Effector memory CD4-positive, alpha-beta T cell (primary cell): ENCODE measurements at places on chromosomes 1 and 21.
A peak's percentile ranks its signal among the peaks of the same experiment; 100 is the strongest.

DNA sequence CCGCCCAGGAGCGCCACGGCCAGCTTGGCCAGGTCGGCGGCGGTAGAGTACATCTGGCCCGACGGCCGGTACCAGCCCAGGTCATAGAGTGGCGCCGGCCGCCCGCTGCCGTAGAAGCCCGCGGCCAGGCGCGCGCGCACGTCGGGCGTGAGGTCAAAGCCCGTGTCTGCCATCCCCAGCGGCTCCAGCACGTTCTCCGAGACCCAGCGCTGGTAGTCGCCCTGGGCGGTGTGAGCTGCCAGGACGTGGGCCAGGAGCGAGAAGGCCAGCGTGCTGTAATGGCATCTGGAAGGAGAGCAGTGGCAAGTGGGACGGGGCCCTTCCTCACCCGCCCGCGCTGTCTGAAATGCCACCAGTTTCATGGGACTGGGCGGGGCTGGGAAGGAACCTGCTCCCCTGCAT is 18.9 kb downstream of the LACTBL1 start:
- no peak for DNase-seq

- no peak for DNase-seq
These were observed 29.1 kb upstream of the LRRC8C start for GRCh38 chr1:89603651-89604413.

DNA sequence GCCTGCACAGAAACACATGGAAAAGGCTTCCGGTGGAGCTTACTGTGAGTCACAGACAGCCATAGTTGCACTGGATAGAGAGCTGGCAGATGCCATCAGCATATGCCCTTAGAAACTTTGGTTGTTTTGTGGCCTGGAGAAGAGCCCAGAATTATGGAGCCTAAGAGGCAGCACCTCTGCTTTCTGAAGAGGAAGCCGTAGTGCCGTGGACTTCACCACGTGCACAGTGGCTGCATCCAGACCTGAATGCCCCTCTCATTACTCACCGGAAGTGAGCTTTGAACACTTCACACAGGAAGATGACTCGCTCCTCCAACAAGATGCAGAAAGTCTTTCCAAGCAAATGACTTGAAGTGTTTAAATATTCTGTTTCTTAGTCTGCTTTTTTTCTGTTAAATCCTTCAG is 28.4 kb downstream of the JUN start:
- DNase-seq = no peak

GRCh38 chr1:232932486-232933425 is 17.7 kb upstream of the NTPCR start:
- DNase-seq = no peak

GRCh38 chr1:226633541-226634165 is 85.1 kb downstream of the STUM start:
- DNase-seq = no peak

GRCh38 chr21:18831942-18832676 is 428.5 kb upstream of the TMPRSS15 start:
- DNase-seq = no peak

GRCh38 chr1:241391926-241392710 is 35.1 kb upstream of the RGS7 start:
- DNase-seq = no peak

DNA sequence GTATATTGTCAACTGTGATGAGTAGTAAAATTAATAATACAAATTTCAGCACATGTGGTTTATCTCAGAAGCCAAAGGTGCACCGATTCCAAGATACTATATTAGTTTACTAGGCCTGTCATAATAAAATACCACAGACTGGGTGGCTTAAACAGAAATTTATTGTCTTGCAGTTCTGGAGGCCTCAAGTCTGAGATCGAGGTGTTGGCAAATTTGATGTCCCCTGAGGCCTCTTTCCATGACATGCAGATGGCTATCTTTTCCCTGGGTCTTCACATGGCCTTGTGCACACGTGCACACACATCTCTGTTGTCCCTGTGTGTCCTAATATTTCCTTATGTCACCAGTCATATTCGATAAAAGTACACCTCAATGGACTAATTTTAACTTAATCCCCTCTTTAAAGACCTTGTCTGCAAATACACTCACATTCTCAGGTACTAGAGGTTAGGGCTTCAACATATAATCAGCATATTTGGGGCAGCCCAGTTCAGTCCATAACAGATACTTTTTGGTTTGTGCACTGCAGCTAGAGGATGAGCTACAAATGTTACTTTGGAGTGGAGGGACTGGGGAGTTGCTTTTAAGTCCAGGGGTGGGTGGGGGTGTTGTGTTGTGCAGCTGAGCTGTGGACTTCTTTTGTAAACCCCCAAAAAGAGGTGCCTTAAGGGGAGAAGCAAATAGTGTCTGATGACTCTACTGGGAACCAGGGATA is 21.4 kb downstream of the TSNAX start:
- DNase-seq = no peak

DNA sequence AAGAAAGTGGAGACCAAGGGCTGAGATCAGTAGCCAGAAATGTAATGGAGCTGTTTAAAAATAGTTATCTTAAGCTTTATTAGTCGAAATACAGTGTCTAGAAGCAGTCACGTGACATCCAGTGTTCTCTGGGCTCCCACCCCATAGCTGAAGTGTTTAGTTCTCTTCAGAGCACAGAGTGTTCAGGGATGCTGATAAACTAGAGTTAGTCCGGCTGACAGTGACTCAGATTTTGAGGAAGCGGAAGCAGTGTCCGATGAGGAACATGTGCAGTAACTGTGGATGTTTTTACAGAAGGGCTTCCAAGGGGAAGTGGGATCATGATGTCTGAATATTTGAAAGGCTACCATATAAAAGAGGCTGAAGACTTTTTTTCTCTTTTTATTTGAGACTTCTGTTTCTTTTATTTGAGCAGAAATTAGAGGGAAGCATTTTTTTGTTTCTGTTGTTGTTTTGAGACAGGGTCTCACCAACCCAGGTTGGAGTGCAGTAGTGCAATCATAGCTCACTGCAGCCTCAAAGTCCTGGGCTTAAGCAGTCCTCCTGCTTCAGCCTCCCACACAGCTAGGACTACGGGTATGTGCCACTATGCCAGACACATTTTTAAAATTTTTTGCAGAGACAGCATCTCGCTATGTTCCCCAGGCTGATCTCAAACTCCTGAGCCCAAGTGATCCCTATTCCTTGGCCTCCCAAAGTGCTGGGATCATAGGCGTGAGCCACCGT is 124.2 kb downstream of the GALNT2 start:
- DNase-seq = no peak

DNA sequence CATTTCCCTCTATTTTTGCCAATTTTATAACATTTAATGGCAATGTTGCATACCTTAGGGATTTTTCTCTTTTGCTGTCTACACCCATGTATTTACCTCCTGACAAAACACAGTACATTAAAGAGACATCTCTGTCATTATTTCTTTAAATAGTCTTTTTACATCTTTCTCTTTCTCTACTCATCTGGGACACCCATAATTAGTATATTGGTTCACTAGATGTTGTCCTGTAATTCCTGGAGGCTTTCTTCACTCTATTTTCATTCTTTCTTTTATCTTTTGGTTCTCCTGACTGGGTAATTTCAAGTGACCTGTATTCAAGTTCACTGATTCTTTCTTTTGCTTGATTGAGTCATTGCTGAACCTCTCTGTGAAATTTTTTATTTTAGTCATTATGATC is 74.3 kb downstream of the FCRL5 start:
- DNase-seq = no peak

GRCh38 chr1:70486676-70487458 is 75.8 kb downstream of the CTH start:
- DNase-seq = no peak

- DNase-seq = no peak
These were observed 18.1 kb upstream of the SHE start for GRCh38 chr1:154520333-154520732.

DNA sequence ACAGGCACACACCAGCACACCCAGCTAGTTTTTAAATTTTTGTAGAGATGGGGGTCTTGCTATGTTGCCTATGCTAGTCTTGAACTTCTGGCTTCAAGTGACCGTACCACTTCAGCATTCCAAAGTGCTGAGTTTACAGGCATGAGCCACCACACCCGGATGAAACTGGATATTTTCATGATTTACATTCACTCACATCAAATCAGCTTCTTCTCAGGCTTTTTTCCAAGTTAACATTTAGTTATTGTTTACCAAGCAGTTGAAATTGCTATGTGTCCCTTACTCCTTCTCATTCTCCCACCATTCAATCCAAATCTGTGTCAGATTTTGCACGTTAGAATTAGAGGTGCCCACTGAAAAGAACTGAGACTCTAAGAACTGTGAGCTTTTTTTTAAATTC is 18.4 kb downstream of the RIT1 start:
- DNase-seq = no peak

DNA sequence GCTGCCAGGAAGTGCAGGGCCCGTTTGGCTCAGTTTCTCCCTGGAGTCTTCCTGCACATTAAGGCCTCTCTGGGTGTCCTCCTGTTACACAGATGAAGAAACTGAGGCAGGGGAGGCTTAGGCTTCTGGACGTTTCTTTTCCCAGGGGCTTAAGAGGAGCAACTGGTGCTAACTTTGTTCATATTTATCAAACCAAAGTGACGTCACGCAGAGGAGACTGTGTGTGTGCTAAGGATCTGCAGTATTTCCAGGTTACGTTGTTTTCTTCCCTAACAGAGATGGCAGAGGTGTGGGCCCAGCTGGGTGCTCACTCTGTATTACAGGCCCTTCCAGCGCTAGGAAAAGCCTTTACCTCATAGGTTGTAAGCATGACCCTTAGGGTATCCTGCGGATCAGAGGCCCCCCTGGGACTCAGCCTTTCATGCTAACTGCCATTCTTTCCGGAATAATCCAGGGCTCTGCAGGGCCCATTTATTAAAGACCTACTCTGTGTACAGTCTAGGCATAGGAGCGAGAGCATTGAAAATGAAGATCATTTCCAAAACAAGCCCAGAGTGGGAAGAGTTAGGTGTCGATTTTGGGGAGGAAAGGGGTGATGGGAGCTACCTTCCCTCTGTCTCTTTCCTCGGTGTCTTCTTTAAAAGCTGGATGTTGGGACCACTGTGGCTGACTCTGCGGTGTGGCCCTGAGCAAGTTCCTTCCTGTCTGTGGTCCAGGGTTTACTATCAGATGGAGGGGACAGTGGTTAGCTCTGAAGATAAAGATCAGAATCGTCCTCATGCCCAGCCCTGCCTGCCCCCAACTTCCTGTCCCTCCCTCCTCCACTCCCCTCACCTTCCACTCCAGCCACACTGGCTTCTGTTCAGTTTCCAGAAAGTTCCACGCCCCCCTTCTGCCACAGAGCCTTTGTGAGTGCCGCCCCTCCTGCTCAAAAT is 4.6 kb downstream of the AGTRAP start:
- DNase-seq = peak; percentile 21

DNA sequence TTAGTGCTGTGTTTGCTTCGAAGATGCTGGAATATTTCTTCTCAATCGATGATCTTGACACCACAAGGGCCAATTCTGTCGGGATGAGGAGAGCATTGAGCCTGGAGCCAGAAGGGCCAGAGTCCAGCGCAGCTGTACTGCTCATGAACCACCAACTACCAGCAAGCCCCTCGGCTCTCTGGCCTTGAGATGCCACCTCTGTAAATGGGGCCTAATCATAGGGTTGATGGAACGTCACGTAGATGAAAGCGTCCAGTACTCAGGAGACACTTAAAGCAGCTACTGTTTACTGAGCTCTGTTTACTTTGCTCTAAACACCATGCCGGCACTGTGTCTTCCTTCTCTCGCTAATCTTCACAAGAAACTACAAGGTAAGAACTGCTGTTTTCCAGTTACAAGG is 26.3 kb downstream of the CCDC185 start:
- DNase-seq = no peak

DNA sequence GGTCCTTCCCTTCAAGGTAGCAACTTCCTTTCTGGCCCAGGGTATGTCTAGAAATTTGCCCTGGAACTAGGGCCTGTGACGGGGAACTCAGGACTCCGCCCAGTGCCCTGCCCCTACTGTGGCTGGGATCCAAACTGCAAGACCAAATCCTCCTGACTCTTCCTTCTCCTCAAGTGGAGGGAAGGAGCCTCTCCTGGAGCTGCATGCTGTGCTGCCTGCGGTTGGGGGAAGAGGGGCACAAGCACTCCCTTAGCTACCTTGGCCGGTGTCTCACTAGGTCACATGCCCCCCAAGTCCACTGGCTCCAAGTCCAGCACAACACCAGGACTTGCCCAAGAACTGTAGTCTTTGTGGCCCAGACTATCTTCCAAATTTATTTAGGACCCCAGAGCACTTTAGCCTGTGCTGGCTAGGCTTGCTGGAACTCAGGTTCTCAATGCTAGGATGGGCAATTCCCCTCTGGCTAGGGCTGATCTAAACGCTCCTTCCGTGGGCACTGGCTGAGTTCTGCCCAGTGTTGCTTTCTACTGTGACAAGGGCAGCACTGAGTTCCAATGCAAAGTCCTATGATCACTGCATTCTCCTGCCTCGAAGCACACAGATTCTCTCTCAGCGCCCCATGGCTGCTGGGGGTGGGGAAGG is 12.2 kb downstream of the ADSS2 start:
- DNase-seq = no peak

DNA sequence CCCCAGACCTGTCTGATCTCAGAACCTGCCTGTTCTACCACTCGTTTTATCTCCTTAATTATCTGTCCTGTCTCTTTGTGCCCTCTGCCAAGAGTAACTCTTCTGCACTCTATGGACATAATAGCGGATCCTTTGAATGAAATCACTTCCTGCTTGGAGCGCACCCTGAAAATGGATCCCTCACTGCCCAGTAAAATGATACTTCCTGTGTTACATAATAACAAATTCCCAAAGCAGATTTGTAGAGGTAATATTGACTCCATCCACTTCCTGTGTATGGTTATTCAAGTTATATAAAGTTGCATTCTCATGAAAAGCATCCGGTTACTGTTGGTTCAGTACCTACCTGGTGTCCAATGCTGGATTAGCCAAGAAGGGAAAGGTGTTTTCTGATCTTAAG is 246.0 kb downstream of the TRABD2B start:
- no peak for DNase-seq

GRCh38 chr1:75338616-75339483 is 204.7 kb downstream of the LHX8 start:
- DNase-seq = no peak

DNA sequence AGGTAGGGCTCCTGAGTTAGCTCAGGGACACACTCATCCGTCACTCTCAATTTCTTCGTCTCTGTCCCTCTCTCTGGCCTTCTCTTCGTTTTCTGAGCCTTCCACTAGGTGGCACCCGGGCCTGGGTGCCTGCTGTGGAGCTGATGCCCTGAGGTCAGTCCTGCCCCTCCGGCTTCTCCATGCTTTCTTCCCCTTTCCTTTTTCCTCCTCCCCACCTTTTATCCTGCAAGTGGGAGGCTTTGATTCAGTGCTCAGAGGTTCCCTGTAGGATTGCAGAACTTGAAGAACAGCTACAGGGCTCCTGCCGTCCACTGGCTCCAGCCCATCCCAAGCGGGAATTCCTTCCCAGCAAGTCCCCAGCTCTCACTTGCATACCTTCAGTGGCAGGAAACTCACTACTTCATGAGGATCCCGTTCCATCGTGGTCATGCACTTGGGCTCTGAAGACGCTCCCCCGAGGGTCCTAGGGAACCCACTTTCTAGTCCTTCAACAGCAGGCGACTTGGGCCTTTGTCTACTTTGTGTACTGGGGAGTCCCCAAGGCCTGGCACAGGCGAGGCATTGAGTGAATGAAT is 45.6 kb downstream of the SRRM1 start:
- peak; percentile 15 for DNase-seq
